ENCODE measurements at places on chromosomes 1 and 21. TPM values are rescaled to one million over a fixed set of nuclear protein-coding genes. Genes with fewer than 3 reads are reported as not detected.
A peak's percentile ranks its signal among the peaks of the same experiment; 100 is the strongest.

DNA sequence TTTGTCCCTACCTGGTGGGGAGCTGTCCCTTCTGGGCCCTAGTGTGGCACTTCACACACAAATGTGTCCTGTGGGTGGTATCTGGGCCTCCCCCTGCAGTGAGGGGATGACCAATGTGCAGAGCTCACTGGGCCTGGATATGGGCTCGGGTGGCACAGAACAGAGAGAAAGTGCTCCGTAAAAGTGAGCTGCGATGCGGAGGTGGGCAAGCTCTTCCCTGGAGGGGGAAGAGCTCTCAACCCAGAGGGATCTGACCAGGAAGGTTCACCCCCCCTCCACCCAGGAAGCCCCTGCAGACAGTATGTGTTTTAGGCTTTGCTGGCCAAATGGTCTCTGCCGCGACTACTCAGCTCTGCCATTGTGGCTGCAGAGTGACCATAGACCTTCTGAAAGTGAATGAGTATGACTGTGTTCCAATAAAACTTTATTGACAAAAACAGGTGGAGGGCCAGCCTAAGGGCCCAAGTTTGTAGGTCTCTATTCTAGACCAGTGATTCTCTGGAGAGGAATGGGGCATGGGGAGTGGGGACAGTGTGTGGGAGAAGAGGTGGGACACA is 8.6 kb upstream of the ITGB2 start:
- no peak for DNase-seq

GRCh38 chr1:18316764-18317163 is 164.0 kb upstream of the KLHDC7A start:
- DNase-seq, result peak; percentile 9

GRCh38 chr1:112056354-112056753 is 66.9 kb upstream of the KCND3 start:
- DNase-seq, result no peak

The MEX3A gene
- total RNA-seq, result 9.3 TPM

- no peak for DNase-seq
Measured at GRCh38 chr1:86957221-86957620, 42.8 kb downstream of the HS2ST1 start.

The HTR1D gene
- 1.0 TPM for total RNA-seq

GRCh38 chr1:83701355-83701754 is 297.6 kb downstream of the TTLL7 start:
- no peak for DNase-seq

DNA sequence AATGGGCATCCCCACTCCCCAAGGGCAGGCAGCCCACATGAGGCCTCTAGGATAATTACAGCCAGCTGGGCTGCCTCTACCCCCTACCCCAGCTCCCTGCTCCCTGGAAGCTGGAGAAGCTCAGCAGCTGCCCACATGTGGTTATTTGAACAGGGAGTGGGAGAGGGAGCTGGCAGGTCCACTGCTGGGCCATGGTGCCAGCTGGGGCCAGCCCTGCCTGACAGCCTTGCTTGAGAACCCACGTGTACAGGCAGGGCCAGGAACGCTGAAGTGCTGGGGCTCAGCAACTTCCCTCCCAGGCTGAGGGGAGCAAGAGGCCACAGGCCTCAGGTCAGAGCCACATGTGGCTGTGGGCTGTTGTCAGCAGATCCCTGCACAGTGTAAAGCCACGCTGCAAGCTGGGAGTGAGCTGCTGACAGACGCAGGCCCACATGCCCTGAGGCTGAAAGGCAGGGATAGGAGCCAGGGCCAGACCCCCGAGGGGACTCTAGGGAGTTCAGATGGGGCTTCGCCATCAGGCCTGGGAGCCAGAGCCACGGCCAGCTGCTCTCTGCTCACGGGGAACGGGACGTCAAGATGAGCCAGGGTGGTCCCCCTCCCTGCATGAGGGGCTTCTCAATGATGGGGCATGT is 129.0 kb downstream of the SYF2 start:
- no peak for DNase-seq

The ILDR2 gene
- 0.48 TPM for total RNA-seq

The LDLRAD1 gene
- not detected for total RNA-seq

- no peak for DNase-seq
Measured at GRCh38 chr1:167507719-167508118, 10.6 kb downstream of the CD247 start.

The LY9 gene
- not detected for total RNA-seq

DNA sequence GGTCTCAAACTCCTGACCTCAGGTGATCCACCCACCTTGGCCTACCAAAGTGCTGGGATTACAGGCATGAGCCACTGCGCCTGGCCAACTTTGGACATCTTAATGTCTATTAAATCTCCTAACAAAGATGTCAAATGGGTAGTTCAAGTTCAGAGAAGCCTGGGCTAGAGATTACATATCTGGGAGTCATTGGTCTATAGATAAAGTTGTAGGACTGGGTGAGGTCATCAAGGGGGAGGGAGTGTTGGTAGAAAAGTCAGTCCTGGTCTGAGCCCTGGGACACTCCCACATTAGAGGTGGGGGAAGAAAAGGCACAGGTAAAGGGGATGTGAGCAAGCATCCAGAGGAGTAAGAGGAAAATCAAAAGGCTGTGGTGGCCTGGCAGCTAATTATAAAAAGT is 6.6 kb downstream of the UBIAD1 start:
- no peak for DNase-seq

GRCh38 chr1:2808831-2809605 is 7.5 kb upstream of the TTC34 start:
- DNase-seq, result no peak

DNA sequence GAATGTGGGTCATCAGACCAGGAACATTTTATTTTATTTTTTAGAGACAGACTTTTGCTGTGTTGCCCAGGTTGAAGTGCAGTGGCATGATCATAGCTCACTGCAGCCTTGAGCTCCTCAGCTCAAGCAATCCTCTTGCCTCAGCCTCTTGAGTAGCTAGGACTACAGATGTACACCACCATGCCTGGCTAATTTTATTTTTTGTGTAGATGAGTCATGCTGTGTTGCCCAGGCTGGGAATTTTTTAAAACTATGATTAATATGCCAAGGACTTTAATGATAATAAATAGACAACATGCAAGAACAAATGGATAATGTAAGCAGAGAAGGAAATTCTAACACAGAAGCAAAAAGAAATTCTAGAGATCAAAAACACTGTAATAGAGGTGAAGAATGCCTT is 142.4 kb downstream of the AK5 start:
- DNase-seq, result no peak

DNA sequence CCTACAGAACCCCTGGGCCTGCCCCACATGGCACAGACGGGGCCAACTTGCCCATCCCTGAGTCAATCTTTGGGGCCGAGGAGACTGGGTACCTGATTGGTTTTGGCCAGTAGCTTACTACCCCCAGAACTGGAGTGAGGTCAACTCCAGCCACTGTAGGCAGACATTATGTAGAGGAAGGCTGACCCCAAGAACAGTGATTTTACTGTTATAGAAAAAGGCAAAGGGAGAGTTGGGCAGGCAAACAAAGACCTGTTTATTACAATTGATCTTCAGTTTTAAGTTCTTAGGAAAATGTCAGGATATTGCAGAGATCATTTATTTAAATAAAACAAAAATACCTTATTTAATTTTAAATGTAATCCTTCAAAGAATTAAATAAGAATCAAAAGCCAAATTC is 653.8 kb downstream of the NPHP4 start:
- no peak for DNase-seq

DNA sequence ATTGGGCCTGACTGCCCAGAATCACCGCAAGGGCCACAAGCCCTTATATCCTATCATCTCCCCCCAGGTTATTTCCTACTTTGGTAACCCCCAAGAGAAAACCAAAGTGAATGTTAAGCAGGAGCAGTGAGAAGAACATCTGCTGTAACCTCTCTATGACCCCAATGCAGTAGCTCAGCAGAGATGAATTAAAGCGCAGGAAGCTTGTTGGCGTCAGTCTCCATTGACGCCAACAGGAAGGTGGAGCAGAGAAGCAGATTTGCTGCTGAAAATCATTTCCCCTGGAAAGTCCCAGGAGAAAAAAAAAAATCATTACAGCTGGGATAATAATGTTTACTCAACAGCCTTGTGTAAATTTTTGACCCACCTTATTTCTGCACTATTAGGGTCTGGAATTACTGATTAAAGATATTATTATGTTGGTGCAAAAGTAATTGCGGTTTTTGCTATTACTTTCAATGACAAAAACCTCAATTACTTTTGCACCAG is 33.2 kb upstream of the FAM163A start:
- no peak for DNase-seq

DNA sequence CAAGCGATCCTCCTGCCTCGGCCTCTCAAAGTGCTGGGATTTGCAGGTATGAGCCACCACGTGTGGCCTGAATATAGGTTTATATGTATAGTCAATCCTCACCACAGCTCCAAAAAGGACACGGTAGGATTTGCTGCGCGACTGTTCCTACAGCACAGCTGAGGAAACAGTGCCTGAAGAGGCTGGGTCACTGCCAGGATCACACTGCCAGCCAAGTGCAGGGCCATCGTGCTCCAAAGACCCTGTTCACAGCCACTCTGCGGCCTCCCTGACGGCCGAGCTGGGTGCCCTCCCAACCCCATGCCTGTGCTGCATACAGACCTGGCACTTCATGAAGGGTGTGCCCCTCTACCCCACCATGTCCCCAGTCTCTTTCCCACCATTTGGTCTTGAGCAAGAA is 71.4 kb downstream of the MRPL37 start:
- no peak for DNase-seq

The LORICRIN gene
- not detected for total RNA-seq

DNA sequence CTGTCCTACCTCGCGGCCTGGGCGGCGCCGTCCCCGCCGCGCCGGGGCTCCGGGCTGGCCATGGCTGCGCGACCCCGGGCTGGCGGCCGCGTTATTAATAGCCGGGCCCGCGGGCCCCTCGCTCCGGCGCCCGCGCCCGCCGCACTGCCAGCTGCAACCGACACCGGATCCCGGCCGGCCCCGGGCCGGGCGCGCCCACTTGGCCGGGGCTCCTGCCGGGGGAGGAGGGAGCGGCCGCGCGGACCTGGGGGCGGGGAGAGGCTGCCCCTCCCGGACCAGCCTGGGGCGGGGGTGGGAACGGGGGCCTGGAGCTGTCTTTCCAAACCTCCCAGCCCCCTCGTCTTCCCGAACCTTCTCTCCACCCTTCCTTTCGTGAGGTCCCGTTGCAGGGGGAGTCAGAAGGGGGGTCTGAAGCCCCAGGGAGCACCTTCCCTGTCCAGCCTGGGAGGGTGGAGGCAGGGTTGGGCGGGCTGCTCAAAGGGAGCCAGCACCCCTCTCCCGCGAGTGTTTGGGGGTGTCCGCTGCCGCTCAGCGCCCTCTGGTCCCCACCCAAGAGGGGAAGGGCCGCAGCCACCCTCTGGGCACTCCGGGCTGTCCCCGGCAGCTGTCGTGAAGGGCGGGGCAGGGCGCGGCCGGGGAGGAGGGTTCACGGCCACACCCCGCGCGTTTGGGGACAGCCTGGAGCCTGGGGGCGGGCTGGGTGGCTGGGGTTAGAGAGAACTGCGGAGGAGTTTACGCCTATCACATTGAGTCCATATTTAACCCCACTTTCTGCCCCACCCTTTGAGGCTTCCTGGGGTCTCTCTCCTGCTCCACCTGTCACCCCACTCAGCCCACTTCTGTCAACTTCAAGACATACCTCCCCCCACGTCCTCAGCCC is at the start of gene SYNC:
Gene SYNC (minus strand): TSS at position 172 of the 880 bp plus-strand sequence. CDS start 110 bp downstream, at position 62.
- DNase-seq, result no peak

The C8A gene
- not detected for total RNA-seq

DNA sequence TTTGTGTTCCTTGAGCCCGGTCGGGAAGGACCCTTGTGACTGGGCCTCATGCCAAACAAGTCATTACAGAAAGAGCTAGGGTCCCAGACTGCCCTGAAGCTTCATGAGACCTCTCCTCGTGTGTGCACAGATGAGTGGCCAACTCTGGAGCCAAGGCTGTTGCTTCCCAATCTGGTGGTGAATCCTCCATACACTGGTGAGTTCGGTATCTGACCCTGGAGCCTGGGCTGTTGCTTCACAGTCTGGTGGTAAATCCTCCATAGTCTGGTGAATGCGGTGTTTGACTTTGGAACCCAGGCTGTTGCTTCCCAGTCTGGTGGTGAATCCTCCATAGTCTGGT is 737.8 kb downstream of the MATN1 start:
- no peak for DNase-seq

DNA sequence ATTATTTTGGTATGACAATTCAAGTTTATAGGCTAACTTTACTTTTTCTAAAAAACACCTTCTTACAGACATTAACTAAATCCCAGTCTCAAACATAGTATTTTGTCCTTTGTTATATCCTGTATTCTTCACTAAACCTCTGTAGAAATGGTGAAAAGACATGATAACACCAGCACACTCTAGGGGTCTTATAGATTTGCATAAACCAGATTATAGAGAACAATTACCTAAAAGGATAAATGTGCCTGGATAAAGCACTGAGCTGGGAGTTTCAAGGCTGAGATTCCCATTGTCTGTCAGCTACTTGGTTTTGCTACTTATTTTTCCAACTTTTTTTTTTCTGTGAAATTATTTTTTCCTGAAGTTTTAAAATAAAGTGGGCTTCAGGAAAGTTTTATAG is 1288.6 kb upstream of the TMPRSS15 start:
- no peak for DNase-seq

GRCh38 chr1:247204177-247204647 is 32.4 kb upstream of the ZNF124 start:
- no peak for DNase-seq

DNA sequence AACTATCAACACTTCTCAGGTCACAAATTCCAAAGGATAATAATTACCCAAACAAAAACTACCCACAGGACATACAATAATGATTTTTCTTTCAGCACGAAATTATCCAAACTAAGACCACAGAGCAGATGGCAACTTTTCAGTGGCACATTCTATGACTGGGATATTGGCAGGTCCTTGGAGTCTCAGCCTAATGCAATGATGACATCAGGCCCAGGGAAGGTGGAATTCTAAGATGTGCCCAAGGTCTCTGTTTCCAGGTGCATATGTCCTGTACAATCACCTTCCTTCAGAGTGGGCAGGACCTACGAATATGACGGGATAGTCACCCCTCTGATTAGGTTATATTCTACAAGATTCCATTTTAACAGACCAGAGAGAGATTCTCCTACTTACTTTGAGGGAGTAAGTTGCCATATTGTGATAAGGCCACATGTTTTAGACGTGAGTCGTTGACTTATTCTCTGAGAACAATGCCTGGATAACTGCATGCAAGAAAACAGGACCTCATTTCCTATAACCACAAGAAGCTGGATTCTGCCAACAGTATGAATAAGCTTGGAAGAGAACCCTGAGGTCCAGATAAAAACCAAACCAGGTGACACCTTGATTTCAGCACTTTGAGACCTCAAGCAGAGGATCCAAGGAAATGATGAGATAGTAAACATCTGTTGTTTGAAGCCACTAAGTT is 69.9 kb downstream of the ZC3H11B start:
- no peak for DNase-seq
